ENCODE measurements at places on chromosomes 3 and 15. TPM values are rescaled to one million over a fixed set of nuclear protein-coding genes. Genes with fewer than 3 reads are reported as not detected.
A peak's percentile ranks its signal among the peaks of the same experiment; 100 is the strongest.

GRCh38 chr15:42665827-42666226 lies 71.1 kb downstream of the CDAN1 start:
- no peak for DNase-seq
- no peak overlapping the region for H3K4me3 ChIP-seq
- no peak overlapping the region for H3K27ac ChIP-seq
- peaks cover 13% of the 10 kb centered on the region for H3K36me3 ChIP-seq
- H3K27me3 ChIP-seq, result no peaks in the 10 kb centered on the region

- no peak overlapping the region for H3K4me3 ChIP-seq
- no peaks in the 10 kb centered on the region for H3K4me1 ChIP-seq
- H3K36me3 ChIP-seq, result no peaks in the 10 kb centered on the region
- DNase-seq, result no peak
Measured at GRCh38 chr15:50854601-50855490, 53.6 kb upstream of the AP4E1 start.

- H3K36me3 ChIP-seq, result no peaks in the 10 kb centered on the region
- H3K4me1 ChIP-seq, result no peaks in the 10 kb centered on the region
- H3K27me3 ChIP-seq, result peaks cover 3% of the 10 kb centered on the region
- no peak overlapping the region for H3K27ac ChIP-seq
- no peak overlapping the region for H3K4me3 ChIP-seq
Measured at GRCh38 chr15:99443768-99444446, 121.9 kb upstream of the MEF2A start.

- no peaks in the 10 kb centered on the region for H3K36me3 ChIP-seq
- DNase-seq, result no peak
- no peaks in the 10 kb centered on the region for H3K27me3 ChIP-seq
- peaks cover 17% of the 10 kb centered on the region for H3K4me1 ChIP-seq
- H3K27ac ChIP-seq, result no peak overlapping the region
Measured at GRCh38 chr15:70647396-70647795, 116.0 kb downstream of the UACA start.

DNA sequence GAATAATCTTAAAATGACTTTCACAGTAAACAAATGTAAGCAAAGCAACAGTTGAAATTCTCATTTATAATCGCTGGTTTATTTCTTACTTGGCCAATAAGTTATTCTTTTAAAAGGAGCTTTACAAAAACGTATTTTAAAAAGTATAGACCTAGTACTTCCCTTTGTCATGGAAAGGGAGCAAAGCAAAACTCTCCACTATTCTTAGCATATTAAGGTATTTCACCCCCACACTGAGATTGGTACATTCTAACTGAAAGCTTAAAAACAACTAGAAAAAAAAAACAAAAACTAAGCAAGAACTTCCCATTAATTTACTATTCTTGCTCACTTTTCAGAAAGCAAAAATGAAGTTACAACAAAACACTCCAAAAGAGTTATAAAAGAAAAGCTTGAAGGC lies 1.5 kb downstream of the ATG3 start:
- peaks cover 5% of the 10 kb centered on the region for H3K36me3 ChIP-seq
- peaks cover 20% of the 10 kb centered on the region for H3K4me1 ChIP-seq
- peak overlapping the region; percentile 100 for H3K27ac ChIP-seq
- no peaks in the 10 kb centered on the region for H3K27me3 ChIP-seq
- H3K4me3 ChIP-seq, result peak overlapping the region; percentile 95

Gene CLASP2
- 56.2 TPM for polyA plus RNA-seq

GRCh38 chr15:100937171-100937570 lies 18.0 kb downstream of the LRRK1 start:
- DNase-seq, result no peak
- no peak overlapping the region for H3K27ac ChIP-seq
- no peaks in the 10 kb centered on the region for H3K27me3 ChIP-seq

Gene LMAN1L
- not detected for polyA plus RNA-seq

Gene LSG1
- 60.3 TPM for polyA plus RNA-seq

- no peak overlapping the region for H3K4me3 ChIP-seq
- no peaks in the 10 kb centered on the region for H3K4me1 ChIP-seq
- H3K36me3 ChIP-seq, result no peaks in the 10 kb centered on the region
- H3K27ac ChIP-seq, result no peak overlapping the region
- no peak for DNase-seq
Measured at GRCh38 chr15:76961268-76962011, 29.9 kb downstream of the RCN2 start.

DNA sequence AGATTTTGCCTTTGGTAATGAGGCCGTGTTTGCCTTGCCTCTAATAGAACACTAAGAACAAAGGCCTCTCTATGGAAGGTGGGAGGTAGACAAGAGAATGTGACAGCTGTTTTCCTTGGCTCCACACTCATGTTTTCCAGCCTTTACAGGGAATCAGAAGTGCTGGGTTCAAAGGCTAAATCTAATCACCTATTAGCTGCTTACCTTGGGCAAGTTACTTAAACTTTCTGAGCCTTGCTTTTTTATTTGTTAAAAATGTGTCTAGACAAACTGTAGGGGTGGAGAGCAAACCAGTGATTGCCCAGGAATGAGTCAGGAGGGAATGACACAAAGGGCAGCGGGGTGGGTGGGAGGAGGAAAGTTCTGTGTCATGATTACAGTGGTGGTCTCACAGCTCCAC lies 179.0 kb downstream of the P3H2 start:
- H3K4me3 ChIP-seq, result no peak overlapping the region
- peaks cover 12% of the 10 kb centered on the region for H3K4me1 ChIP-seq
- H3K27me3 ChIP-seq, result no peaks in the 10 kb centered on the region
- H3K36me3 ChIP-seq, result no peaks in the 10 kb centered on the region

Gene TRIM69
- polyA plus RNA-seq, result 14.1 TPM

Gene NDN
- polyA plus RNA-seq, result 67.1 TPM

DNA sequence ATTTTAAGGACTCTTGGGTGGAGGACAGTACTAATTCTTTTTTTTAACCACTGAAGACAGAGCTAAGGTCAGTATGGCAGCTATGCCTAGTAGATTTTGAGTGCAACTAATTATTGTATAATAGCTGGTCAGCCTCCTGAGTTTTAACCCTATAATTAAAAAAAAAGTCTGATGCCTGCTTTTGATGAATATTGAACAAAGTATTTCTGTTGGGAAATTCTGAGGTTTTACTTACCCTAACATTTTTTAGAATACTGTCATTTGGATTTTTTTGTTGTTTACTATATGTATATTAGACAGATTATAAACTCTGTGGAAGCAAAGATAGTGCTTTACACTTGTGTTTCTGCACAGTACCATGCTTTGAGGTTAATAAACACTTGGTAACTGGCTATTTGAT lies 20.8 kb downstream of the TCF12 start:
- no peak overlapping the region for H3K27ac ChIP-seq
- H3K4me1 ChIP-seq, result no peaks in the 10 kb centered on the region
- no peak overlapping the region for H3K4me3 ChIP-seq

DNA sequence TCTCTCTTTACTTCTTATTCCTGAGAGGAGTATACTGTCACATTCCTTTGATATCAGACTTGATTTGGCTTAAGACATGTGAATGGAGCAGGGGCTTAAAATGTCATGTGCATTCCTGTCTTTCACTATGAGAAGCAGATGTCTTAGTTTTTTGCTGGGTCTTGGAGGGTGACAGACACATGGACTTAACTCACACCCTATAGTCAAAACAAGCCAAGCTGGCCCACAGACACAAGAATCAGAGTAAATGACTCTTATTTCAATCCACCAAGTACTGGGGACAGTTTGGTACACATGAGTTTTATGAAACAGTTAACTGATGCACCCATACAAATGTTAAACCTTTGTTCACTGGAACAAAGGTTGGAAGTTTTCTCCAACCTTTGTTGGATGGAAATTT lies 1024.1 kb upstream of the CFAP20DC start:
- no peak overlapping the region for H3K27ac ChIP-seq
- no peaks in the 10 kb centered on the region for H3K36me3 ChIP-seq
- H3K4me1 ChIP-seq, result no peaks in the 10 kb centered on the region
- no peaks in the 10 kb centered on the region for H3K27me3 ChIP-seq
- H3K4me3 ChIP-seq, result no peak overlapping the region

DNA sequence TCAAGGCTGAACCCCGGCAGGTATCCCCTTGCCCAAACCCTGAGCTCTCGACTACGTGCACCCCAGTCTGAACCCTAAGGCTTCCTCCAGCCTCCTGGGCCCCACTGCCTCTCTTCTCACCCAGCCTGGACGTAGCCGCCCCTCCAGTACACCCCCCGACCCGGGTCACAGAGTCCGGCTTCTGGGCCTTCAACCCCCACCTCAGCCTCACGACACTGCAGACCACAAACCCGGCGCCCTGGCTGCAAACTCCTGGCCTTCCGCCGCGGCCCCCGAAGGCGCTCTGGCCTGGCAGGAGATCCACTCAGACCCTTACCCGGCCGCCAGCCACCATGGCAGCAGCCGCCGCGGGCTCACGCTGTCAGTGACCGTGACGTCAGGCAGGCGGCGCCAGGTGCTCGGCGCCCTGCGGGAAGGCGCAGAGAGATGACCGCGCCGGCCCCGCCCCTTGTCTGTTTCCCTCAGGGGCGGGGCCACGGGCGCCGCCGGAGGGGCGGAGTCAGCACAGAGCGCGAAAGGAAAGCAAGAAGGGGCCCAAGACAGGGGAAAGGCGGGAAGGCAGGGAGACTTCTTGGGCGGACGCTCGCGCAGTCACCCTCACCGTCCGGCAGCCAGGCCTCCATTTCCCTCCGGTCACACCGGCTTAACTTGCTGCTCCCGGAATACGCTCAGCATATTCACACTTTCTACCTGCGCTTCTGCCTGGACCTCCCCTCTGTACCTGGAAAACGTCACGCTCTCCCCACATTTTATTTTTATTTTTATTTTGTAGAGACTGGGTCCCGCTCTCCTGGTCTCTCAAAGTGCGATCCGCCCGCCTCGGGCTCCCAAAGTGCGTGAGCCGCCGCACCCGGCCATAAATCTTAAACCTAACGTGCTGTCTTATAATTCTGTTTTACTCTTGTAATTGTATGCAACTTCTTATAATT lies at the start of gene RMDN3:
TSS of gene RMDN3 (minus strand) at position 372 of the 929 bp plus-strand sequence. CDS start 471 bp downstream, outside the sequence.
- H3K36me3 ChIP-seq, result peaks cover 19% of the 10 kb centered on the region
- no peaks in the 10 kb centered on the region for H3K27me3 ChIP-seq
- peak within 1 kb of the TSS; percentile 99 for H3K4me3 ChIP-seq
- peaks cover 39% of the 10 kb centered on the region for H3K4me1 ChIP-seq
- H3K27ac ChIP-seq, result peak within 1 kb of the TSS; percentile 95

Gene CYP11A1
- polyA plus RNA-seq, result 0.55 TPM

DNA sequence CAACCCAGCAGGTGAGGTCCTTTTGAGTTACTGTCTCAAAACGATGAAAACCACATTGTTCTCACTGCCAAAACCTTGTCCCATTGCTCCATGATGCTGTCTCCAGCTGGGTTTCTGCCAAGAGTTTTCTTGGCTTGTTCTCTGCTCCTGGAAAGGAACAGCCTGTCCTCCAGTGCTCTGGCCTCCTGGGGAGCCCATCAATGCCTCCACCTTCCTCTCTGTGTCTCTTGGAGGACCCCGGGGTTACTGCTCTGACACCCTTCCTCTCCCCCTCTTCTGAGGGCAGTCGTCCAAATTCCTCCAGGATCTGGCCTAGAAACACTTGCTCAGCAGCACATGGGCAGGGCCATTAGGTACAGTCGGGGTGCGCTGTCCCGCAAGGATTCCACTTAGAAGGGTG lies 63.9 kb upstream of the RGMA start:
- H3K36me3 ChIP-seq, result no peaks in the 10 kb centered on the region
- H3K27me3 ChIP-seq, result peaks cover 4% of the 10 kb centered on the region
- DNase-seq, result no peak
- no peaks in the 10 kb centered on the region for H3K4me1 ChIP-seq

Gene MAP2K5
- polyA plus RNA-seq, result 13.7 TPM

Gene PRICKLE2
- polyA plus RNA-seq, result 10.5 TPM

Gene RBPMS2
- 7.7 TPM for polyA plus RNA-seq

DNA sequence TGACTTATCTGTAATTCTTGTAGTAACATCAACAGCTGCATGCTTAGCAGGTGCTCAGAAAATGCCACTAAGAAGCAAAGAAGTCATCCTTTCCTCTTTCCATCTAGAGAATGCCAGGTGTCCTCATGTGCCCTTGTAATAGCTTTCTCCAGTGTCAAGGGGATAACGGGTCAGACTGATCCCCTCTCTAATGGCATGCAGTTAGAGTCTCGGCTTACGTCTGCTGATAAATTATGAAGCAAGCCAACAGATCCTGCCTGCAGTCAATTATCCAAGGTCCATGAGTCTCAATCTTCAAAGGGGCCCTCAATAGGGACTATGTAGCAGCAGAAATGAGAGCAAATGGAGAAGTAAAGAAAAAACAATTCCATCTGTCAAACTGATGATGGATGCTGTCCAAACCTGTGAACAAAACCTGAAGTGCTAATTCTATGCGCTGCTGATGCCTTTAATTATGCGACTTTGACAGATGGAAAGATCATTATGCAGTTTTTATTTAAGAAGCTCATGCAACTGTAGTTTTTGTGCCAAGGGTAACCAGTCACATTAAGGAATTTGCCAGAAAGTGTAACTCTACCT lies 162.8 kb upstream of the PEX5L start:
- no peak for DNase-seq
- H3K36me3 ChIP-seq, result no peaks in the 10 kb centered on the region
- no peaks in the 10 kb centered on the region for H3K4me1 ChIP-seq
- no peak overlapping the region for H3K27ac ChIP-seq
- no peak overlapping the region for H3K4me3 ChIP-seq

Measured in large intestine (tissue), 12 donors.